ENCODE measurements at places on chromosomes 6 and 20.
A peak's percentile ranks its signal among the peaks of the same experiment; 100 is the strongest.

- peak; percentile 84 for DNase-seq
These were observed 175.2 kb downstream of the ZMYND8 start for GRCh38 chr20:47181056-47181862.

- no peak for DNase-seq
These were observed 272.2 kb downstream of the KCNQ5 start for GRCh38 chr6:72894091-72894490.

DNA sequence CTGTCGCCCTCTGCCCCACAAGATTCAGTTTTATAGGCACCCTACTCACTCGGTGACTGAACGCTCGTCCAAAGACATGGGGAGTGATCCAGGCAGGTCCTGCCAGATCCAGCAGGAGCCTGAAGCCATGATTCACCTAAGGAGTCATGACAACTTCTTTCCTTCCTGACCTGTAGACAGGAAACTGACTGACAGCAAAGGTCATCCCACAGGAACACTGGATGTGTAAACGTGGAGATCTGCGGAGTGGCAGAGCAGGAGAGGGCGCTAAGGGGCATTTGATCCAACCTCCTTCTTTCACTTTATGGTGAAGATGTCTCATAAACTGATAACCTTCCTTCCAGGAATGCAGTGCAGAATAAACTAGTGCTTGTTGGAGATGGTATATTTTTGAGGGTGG, 192.2 kb downstream of the GJA10 start:
- peak; percentile 21 for DNase-seq

- DNase-seq, result peak; percentile 57
These were observed 1.3 kb downstream of the RGS19 start for GRCh38 chr20:64077876-64078551.

GRCh38 chr6:99563056-99563723, 5.3 kb downstream of the CCNC start:
- DNase-seq, result no peak

DNA sequence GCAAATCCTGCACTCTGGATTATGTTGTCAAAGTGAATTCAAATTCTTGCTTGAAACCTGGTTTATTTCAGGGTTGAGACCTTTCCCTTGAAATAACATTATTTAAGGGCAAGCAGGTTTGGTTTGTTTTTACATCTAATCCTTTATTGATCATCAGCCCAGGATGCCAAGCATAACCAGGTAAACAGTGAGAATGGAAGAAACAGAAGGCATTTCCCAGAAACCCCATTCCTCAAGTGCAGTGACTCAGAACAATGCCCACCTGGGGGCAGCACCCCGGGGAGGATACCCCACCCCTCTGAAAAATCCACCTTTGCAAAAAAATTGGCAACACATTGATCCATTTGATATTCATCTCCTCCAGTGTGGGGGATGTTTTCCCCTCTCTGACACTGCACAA, 32.5 kb downstream of the POFUT1 start:
- DNase-seq, result no peak

GRCh38 chr6:93416571-93417420, 2.6 kb downstream of the EPHA7 start:
- no peak for DNase-seq

GRCh38 chr6:10266061-10266460, 148.8 kb downstream of the TFAP2A start:
- no peak for DNase-seq

GRCh38 chr6:119161438-119161837, 83.0 kb upstream of the FAM184A start:
- DNase-seq, result no peak

DNA sequence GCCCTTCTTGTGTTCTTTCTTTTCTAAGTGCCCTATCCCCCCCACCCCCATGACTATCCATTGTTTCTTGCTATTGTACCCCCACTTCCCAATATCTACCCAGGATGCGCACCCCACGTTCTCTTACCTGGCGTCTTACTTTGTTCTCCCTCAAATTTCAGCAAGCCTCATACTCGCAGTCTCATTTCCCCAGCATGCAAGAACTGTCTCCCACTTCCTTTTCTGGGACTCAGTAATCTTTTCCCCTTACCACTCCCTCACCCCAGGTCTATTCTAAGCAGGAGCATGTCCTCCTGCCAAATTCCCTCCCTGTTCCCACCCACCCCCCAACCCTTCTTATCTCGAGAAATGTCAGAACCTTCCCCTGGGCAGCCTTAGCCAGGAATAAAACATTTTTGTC, 1.7 kb upstream of the EHMT2 start:
- DNase-seq, result no peak

DNA sequence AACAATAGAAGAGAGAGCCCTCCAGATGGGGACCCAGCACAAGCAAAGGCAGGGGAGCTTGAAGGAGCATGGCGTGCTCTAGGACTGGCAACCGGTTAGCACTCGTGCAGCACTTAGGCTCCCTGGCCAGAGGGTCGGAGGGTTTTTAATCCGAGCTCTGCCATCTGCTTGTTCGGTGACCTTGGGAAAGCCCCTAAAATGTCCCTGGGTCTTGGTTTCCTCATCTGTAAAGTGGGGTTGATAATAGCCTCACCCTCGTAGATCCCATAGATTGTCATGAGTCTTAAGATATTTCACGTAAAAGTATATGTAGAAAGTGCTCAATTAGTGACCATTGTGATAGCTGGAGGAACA, 16.6 kb upstream of the HCK start:
- DNase-seq, result no peak

DNA sequence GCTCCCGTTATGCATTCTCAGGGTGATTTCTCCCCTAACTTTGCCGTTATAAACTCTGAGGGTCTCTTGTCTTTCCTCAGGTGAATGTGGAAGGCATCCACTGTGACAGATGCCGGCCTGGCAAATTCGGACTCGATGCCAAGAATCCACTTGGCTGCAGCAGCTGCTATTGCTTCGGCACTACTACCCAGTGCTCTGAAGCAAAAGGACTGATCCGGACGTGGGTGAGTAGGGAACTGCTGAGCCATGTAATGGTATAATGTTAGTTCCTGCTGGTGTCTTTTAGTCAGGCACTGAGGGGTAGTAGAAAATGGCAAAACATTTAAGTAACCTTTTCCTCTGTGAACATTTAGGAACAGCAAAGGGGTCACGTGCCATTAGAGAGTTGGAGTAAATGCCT, 395.4 kb downstream of the ARHGAP18 start:
- no peak for DNase-seq

- no peak for DNase-seq
These were observed 56.7 kb downstream of the FAM120B start for GRCh38 chr6:170363255-170363654.

DNA sequence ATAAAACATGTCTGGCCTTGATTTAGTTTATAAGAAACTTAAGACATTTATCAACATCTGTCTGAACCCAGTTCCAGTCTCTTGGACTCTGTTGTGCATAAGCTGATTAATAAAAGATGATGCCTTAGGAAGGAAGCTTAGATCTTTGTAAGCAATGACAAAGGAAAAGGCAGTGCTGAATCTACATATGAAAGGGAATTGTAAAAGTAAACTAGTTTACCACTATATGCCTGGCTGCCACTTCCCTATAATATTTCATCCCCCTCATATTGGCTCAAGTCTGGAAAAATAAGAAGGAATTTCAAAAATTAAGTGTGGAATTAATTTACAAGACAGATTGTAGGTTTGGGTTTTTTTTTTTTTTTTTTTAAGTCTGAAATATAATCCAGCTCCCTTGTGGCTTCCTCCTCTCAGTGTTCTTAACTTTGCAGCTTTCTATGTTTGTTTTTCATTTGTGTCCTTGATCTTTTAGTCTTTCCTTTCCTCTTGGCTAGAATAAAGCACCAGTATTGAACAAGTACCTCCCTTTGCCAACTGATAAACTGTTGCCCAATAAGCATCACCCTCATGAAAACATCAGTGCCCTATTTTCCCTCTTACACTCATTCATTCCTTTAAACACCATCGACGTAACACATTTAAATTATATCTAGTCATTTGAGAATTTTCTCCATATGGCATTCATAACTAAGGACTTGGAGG, 146.7 kb upstream of the TBX18 start:
- DNase-seq, result no peak

DNA sequence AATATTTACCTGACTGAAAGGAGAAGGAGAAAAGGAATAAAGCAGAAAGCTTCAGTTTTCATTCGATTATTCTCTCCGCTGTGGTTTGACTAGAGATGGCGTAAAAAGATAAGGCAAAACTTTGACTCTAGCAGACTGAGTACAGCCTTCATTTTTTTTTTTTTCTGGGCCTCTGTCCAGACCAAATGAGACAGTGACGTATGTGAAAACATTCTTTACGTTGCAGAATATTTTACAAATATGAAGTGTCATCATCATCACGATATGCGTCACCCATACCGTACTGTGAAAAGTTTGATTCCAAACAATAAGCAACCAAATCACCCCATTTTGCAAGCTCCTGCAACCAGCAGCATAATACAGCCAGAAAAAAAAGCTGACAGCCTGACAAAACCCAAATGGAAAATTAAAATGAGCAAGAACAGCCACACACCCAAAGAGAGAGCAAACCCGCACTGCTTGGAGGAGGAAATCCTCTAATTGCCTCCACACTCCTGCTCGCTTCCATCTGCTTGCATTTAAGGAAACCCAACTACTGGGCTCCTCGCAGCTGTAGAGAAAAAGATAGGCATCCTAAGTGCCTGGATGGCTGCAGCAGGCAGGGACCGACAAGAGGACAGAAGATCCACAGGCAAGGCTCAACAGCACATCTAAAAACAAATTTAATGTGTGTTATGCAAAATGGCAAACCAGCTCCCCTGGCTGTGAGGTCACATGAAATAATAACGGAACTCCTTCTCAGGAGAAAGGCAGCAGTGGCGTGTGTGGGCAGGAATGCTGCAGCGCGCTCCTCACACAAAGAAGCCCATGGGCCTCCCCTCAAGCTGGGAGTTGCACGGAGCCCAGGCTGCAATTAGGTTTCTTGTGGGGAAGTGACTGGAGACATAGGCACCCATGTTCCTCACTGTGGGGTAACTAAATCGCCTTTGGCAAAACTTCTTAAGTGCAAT, 113.1 kb downstream of the FYN start:
- DNase-seq, result no peak

DNA sequence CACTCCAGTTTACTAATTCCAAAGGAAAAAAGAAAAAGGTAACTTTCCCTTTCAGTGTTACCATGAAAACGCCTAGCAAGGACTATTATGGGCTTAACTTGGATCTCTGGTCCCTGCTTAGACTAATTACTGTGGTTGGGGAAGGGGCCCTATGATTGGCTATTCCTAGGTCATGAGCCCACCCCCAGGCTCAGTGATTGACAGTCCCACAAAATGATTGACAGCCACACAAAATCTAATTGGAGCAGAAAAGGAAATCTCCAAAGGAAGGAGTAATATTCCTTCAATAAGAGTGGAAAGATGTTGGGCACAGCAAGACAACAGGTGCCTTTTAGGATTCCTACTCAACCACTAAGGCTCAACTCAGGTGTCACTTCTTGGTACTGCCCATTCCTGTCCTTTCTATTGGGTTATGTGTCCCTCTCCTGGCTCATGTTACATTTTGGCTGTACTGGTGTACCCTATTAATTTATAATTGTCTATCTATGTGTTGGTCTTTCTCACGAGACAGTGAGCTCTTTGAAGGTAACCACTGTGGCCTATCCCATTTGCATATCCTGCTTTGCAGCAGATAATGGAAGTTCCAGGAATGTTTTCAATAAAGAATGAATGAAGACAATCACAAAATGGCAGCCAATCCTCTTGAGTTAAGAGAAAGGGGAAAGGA, 5.5 kb upstream of the UTRN start:
- DNase-seq, result no peak

DNA sequence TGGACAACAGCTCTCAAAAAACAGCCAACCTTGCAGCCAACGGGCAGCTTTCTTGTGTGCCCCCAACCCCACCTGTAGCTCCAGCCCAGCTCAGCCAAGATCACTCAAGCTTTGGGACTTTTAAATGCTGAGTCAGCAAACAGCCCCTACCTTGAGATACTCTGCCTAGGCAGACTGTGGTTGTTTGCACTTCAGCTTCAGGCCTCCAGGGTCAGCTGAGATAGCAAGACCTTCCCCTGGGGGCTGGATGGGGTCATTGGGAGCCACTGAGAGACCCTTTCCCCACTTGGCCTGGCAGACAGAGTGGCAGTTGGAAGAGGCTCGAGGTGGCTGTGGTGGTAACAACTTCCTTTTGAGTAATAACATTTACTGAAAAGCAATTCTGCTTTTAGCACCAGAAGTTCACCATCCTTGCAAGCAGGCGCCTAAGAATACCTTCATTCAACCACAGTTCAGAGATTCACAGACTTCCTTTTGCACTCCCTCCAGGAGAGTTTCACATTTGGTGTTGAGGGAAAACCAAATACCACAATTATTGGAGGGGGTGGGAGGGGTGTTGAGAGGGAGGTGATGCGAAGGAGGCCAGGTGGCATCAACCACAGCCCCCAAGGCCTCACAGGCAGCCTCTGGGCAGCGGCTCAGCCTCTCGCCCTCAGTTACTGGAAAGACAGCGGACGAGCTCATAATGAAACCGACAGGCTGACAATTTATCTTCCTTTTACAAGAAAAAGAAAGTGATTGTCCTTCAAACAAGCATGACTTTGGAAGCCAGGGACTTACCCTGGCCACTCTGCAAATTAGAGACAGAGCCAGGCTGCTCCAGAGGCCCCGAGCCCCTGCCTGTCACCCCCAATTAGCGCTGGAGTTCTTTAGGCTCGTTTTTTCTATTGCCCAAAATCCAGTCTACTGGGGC, 148.1 kb downstream of the CEBPB start:
- peak; percentile 50 for DNase-seq

DNA sequence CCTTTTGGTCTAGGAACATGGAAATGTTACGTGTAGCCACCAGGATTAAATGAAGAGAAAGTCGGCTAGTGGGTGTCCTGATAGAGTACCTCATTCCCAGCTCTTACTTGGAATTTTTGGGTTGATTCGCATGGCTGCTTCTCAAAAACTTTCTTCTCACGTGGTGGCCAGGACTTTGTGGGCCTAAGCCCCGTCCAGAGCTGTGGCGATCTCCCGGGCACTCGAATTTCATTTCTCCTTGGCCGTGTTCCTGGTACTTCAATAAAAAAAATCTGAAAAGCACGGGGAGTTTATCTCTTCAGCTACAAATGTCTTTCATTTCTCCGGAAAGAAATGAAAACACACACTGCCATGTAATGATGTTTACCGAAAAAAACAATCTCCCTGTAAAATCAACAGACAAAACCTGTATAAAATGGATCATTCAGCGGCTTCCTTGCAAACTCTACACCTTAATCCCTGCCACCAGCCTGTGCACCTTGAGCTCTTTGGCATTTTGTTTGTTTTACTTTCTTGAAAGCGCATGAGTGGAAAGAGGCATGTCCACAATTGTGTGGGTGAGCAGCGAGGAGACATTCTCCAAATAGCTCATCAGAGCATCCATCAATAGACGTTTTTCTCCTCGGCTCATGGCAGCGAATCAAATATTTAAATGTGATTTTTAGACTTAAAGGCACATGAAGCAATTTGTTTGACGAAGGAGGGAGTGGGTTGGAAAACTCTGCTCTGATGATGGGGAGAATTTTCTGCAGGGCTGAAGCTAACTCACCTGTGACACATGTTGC, 173.1 kb downstream of the TFAP2C start:
- no peak for DNase-seq

- peak; percentile 73 for DNase-seq
These were observed 15.5 kb downstream of the SDCBP2 start for GRCh38 chr20:1313236-1313964.
